Uterus (tissue), 4 donors: ENCODE measurements at places on chromosomes 11 and 22. TPM values are rescaled to one million over a fixed set of nuclear protein-coding genes. Genes with fewer than 3 reads are reported as not detected.

Gene MMP8
- total RNA-seq = 1.5 TPM

DNA sequence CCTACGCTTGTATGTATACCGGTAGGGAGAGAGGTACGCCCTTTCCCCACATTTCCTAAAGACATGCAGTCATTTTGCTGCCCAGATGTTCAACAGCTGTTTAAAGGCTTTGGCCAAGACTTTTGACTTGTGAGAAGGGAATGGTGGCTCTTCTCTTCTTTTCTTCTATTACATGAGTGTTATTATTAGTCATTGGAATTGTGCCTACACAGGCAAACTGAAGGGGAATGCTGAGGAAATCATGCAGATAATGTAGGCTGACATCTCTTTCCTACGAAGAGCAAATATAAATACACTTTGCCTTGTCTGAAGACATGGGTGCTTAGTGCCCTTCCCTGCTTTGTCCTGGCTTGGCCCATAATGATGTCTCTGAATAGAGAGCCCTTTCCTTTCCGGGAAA is 194.3 kb upstream of the NARS2 start:
- H3K27ac ChIP-seq = no peak overlapping the region
- no peak for DNase-seq
- H3K27me3 ChIP-seq = no peaks in the 10 kb centered on the region
- no peak overlapping the region for H3K4me3 ChIP-seq
- no peaks in the 10 kb centered on the region for H3K36me3 ChIP-seq

Gene C22orf23
- 0.40 TPM for total RNA-seq

GRCh38 chr11:71354394-71355105 is 93.6 kb downstream of the DHCR7 start:
- no peak for DNase-seq
- H3K4me3 ChIP-seq = no peak overlapping the region
- no peaks in the 10 kb centered on the region for H3K36me3 ChIP-seq
- H3K4me1 ChIP-seq = no peaks in the 10 kb centered on the region

Gene TSSK2
- 0.30 TPM for total RNA-seq

DNA sequence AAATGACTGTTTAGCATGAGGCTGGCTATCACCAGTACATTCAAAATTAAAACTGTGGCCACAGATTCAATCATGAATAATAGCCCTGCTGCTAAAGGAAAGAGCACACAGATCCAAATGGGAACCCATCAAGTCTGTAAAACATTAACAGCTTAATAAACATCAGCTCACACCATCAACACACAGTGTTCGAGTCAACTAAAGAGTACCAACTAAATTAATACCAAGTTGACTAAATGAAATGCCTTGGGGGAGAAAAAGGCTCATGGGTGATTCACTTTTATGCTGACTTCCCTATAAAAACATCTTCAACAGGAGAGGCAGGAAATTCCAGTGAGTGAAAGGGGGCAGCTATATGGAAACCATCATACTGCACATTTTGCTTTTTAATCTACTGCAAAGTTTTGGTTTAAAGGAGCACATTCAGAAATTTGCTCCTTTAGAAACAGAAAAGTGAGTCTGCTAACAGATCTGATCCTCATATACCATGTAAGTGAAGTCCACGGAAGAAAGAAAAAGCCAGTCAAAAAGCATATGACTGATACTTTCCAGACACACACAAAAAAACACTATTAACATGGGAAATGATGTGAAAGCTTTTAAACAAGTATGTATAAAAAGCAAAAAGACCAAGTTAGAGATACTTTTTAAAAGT is 16.3 kb downstream of the LGR4 start:
- H3K4me1 ChIP-seq = no peaks in the 10 kb centered on the region
- H3K27ac ChIP-seq = no peak overlapping the region
- H3K36me3 ChIP-seq = no peaks in the 10 kb centered on the region
- H3K4me3 ChIP-seq = no peak overlapping the region
- no peak for DNase-seq
- H3K27me3 ChIP-seq = no peaks in the 10 kb centered on the region

Gene GSTT2B
- total RNA-seq = 4.7 TPM
